Panc1 (cell line): ENCODE measurements at places on chromosomes 2 and 18.

- DNase-seq = no peak
These were observed 11.2 kb downstream of the CWC22 start for GRCh38 chr2:179995741-179996515.

DNA sequence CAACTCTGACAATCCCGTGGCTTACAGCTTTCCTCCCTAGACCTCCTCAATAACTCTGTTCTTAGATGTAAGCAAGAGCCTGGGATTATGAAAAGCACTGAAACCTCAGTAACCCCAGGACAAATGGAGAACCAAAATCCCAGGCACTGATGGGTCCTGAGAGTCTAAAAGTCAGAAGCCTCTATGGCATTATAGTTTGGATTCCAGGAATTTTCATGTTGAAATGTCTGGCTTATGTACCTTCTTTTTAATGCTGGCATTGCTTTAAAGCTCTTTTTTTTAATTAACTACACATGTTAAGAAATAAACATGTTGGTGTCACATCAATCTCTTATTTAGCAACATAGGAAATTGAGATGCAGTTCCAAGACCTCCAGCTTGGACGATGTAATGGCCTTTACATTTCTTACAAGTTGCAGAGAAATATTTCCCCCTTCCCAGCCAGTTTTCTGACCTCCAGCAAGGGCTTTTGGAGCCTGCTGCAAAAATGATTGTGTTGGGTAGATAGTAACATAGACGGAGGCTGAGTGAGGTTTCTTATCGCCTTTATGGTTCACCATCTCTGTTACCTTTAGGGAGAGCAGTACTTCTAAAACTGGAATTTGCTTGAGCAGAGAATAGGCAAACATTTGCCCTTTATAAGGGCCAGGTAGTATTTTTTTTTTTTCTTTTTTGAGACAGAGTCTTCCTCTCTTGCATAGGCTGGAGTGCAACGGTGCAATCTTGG, 84.8 kb upstream of the RASGRP3 start:
- no peak for DNase-seq

DNA sequence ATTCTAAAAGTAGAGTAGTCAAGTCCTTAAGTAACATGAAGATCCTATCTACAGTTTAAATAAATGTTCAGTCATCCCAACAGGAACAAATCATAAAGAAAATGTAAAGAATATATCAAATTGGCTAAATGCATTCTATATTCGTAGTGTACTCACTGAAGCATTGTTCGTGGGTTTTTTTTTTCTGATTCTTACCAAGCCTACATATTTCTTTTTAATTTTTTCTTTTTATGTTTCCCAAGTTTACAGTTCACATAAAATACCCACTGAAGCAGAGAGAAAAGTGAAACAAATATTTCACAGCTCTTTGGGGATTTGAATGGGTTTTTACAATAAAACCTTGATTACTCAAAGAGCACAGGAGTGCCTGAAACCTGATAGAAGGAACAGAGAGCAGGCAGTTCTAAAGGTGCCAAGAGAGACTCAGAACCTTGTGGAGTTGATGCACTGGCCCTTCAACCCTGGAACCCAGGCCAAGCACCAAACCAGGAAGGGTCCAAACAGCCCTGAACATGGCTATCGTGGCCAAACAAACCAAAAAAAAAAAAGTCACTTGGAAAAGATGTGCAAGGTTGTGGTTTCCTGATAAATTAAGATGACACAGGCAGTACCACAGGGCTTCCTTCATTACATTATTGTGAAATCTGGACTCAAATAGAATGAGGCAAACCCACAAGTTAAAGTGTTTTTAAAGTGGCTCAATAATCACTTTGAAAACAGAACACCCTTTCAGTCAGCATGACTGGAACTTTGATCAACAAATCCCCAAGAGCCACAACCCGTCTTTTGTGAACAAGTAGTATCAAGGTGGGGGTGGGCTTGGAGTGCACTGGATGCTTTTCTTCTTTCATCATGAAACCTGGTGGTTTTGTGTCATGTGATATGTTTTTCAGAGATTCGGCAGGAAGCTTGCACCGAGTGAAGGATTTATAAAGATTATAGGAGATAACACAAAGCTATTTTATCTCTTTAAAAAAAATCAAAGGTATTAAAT, 245.0 kb upstream of the FN1 start:
- DNase-seq = no peak

DNA sequence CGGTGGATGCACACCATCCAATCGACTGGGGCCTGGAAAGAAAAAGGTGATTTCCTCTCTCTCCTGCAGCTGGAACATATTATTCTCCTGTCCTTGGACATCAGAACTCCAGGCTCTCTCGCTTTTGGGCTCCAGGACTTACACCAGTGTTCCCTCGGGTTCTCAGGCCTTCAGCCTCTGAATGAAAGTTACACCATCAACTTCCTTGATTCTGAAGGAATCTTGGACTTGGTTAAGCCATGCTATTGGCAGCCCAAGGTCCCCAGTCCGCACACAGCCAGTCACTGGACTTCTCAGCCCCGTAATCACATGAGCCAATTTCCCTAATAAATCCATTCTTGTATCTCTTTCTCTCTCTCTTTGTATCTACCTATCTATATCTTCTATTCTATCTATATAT, 418.9 kb downstream of the IRS1 start:
- no peak for DNase-seq

DNA sequence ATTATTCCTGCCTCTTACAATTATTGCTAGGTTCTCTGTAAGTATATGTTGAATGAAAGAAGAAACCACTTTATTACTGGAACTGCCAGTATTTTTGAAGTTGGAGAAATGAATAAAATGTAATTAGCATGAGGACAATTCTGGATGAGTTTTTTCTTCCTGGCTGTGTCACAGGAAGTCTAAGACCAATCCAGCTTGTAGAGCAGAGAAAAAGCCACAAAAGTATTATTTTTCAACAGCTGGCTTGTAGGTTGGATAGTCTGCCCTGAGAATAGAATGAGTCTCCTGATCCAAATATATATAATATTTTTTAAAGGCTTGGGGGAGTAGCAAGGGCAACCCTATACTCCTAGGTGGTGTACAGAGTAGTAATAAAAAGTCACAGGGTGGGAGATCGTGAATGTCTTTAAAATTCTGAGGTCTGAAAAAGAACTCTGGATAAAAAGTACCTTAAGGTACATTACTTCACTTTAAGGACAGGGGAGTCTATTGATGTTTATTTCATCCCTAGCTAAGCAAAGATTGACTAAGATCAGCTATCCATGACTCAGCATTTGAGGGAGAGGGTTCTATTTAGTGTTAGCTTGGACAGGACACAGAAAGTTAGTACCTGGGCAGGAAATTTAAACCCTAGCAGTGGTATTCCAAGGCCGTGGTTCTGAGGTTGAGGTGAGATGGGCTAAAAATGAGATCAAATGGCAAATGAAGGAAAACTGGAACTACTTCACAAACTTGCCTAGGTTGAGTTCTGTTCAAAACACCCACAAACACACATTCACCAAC, 31.7 kb downstream of the SLC40A1 start:
- DNase-seq = no peak

- no peak for DNase-seq
These were observed 81.5 kb upstream of the ARL4C start for GRCh38 chr2:234578389-234578788.

DNA sequence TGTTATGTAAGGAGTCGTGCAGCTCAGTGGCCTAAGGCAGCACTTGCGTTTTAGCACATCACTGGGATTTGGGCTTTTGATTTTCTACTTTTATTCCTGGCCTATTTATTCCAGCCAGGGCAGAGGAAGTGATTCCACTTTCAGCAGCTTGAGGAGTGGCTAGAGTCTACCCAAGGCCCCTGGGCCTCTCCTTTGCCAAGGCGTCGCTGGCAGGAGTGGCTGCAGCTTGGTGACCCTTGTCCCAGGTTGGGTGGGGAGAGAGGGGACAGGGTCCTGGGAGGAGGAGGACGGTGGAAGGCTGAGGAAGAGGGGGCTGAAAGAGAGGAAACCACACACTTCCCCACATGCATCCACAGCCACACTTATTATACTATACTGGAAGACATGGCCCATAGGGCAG, 94.1 kb upstream of the SMAD7 start:
- DNase-seq = no peak

DNA sequence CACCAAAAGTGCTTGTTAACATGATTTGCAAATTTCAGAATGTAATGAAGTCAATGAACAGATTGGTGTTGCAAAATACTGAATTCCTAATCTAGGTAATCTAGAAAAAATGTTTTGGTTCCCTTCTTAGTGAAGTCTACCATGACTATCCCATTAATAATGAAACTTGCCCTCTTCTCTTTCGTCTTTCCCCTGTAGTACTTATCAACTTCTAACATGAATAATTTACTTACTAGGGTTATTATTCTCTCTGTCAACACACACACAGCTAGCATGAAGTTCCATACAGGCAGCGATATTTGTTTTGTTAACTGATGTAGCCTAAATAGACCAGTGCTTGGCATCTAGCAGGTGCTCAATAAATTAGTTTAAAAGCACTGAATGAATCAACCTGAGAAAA, 160.2 kb downstream of the NCK2 start:
- no peak for DNase-seq

- DNase-seq = no peak
These were observed 83.8 kb downstream of the PARD3B start for GRCh38 chr2:204628926-204629712.

- DNase-seq = no peak
These were observed 23.3 kb downstream of the TRABD2A start for GRCh38 chr2:84857566-84857965.

DNA sequence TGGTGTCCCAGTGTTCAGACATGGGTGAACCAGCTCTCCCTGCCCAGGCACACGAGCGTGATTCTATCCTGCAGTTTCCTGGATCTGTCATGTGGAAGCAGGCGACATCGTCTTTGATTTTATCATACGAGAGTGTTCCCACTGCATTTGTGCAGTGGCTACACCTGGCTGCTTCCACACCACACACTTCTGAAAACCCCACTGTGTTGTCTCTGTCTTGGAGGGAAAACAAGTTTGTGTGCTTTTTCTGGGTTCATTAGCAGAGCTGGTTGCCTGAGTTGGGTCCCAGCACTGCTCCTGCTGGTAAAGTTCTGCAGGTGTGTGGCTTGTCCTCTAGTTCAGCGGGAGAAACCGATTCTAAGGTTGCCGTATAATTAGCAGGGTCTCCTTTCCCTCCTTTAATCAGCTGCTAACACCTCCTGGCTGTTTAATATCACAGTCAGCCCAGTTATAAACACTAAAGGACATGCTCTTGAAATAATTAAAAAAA, 58.5 kb upstream of the TWIST2 start:
- no peak for DNase-seq

GRCh38 chr2:232874677-232875223, 4.7 kb downstream of the SNORC start:
- DNase-seq = no peak

DNA sequence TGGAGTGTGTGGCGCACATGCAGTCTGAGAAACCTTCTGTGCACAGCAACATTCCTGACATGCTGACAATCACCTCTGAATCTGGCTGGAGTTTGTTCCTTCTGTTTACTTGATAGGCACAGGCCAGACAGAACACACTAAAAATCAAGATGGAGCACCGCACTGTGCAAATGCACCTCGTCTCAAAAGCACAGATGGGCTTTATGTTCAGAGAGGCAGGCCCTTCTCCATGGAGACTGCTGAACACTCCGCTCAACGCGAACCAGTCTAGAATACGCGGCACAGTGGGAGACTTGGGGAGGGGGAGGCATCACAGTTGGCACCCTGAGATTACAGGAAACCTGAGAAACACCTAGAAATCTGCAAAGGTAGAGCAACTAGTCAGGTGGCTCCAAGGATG, 58.4 kb upstream of the DNMT3A start:
- no peak for DNase-seq

GRCh38 chr2:203442463-203442862, 92.6 kb downstream of the RAPH1 start:
- no peak for DNase-seq

GRCh38 chr2:232351686-232352510, 26.7 kb upstream of the ALPP start:
- DNase-seq = no peak

GRCh38 chr2:58798676-58799208, 557.6 kb upstream of the FANCL start:
- no peak for DNase-seq

GRCh38 chr2:173578404-173579107, 223.9 kb downstream of the CDCA7 start:
- no peak for DNase-seq

DNA sequence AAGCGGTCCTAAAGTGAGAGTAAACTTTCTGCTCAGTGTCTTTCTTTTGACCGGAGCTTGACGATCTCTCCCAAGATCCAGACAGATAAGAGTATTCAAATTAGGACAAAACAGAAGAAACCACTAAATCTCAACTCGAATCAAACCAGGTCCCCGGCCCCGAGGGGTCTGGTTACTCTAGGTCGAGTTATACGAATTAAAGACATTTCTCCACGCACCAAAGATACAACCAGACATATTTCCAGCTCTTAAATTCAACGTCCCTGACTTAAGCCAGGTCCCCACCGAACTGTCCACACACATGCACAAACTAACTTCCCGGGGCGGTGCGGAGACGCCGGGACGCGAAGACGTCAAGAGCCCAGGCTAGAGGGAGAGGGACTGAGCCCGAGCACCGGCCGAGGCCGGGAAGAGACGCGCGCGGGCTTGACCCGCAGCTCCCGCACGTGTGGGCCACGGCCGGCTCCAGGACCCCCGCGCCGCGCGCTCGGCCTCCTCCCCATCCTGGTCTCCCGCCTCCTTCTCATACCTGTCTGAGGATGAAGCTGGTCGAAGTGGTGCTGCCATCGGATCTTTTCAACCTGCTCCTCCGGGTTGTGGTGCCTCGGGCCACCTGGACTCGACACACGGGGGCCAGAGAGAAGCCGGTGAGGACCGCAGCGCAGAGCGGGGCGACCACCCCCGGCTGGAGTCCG, 896 bp downstream of the CACNB4 start:
- no peak for DNase-seq

GRCh38 chr2:173898178-173898668, 67.0 kb downstream of the SP3 start:
- DNase-seq = no peak

- no peak for DNase-seq
These were observed 161.9 kb upstream of the DAPL1 start for GRCh38 chr2:158633261-158633660.

DNA sequence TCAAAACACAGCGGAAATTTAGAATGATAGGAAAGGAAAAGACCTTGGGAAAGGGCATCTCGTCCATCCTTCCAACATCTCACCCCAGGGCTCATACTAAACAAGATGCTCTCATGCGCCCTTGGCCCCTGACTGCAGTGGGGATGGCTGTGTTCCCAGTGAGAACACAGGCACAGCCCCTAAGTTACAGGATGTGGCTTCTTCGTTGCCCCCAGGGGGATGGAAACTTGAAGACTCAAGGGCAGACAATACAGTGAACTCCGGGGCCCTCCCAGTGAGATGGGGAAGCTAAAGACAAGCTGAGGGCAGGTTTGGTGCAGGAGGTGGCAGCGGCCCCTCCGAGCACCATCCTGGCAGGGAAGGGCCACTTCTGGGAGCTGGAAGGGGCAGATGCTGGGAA, 139.7 kb downstream of the INO80D start:
- DNase-seq = no peak

DNA sequence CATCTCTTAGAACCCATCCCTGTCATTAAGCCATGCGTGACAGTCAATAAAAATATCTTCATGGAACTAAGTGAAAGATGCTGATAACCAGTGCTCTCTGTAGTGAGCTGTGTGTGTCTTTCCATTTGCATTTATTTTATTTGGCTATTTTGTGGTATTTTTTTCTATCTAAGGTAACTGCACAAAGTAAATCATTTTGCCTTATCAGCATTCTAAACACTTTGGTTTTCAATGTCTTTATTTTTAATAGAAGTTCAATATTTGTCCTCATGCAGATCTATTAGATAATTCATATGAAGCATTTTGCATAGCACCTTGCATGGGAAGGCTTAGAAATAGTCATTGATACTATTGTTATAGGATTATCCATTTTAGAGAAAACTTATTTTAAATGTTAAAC, 163.6 kb upstream of the TANK start:
- no peak for DNase-seq

GRCh38 chr2:26363323-26363722, 16.7 kb upstream of the ADGRF3 start:
- no peak for DNase-seq
